ENCODE measurements at places on chromosomes 13 and 19.
A peak's percentile ranks its signal among the peaks of the same experiment; 100 is the strongest.

- no peak for DNase-seq
These were observed 166.9 kb downstream of the DLEU7 start for GRCh38 chr13:50676602-50677001.

GRCh38 chr19:16456652-16457194 lies 15.0 kb downstream of the EPS15L1 start:
- no peak for DNase-seq

DNA sequence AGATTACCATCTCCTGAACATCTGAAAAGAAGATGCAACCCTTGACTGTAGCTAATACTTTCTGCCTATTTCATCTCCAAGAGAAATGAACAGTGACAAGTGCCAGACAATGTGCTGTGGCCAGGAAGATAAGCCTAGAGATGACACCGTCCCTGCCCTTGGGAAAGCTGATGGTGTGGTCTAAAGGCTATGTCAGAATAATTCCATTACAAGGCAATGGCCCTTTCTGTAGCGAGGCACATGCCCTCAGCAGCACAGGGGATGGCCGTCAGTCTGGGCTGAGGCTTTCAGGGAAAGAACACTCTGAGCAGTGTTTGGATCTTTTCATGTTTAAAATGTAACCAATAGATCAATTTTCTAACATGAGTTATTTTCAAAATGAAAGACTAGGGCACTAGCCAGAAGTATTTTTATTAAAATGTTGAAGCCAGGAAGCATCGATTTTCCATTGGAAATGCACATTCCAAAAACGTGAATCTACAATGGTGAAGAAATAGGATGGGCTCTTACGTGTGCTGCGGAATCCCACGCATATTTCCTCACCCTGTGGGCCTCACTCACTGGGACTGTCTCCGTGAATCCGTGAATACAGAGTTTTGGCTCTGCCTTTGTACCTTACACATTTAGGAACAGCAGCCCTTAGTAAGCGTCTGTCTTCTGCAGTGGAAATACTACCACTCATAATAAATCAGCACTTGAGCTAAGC lies 22.0 kb downstream of the COL4A1 start:
- no peak for DNase-seq

GRCh38 chr19:47663435-47663910 lies 49.7 kb upstream of the EHD2 start:
- no peak for DNase-seq

- DNase-seq: no peak
These were observed 27.7 kb downstream of the MAP2K2 start for GRCh38 chr19:4096049-4096892.

DNA sequence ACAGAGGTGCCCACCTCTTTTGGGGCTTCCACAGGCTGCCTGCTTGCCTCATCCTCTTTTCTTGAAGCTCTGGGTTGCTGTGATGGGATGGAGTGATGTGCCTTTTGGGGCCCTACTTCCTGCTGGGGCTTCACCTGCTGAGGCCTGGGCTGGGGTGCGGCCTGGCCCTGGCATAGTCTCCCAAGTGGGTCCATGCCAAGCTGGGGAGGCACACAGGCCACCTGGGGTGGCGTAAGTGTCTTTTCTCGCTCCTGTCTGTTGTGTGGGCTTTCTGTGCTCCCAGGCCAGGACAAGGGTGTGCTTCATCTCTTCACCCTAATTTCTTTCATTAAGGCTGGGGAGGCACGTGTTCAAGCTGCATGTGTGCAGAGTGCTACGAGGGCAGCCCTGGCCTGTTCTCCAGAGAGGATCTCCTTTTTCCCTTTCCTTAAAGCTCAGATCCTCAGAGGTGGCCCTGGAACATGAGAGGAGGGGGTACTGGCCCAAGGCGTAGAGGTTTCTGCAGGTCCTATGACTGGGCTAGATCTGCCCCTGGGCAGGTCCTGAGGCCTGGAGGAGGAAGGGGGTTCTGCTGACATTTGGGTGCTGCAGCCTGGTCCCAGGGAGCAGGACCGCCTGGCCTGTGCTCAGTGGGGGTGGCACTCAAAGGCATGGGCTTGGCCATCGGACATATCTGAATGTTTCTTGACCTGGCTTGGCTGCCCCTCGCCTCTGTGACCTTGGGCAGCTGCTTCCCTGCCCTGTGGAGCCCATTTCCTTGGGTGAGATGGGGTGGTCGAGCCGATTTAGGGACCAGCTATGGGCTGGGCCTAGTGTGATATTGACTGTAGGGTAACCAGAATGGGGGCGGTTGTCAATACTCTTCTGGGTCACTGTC lies 23.7 kb upstream of the RNF17 start:
- DNase-seq: no peak

DNA sequence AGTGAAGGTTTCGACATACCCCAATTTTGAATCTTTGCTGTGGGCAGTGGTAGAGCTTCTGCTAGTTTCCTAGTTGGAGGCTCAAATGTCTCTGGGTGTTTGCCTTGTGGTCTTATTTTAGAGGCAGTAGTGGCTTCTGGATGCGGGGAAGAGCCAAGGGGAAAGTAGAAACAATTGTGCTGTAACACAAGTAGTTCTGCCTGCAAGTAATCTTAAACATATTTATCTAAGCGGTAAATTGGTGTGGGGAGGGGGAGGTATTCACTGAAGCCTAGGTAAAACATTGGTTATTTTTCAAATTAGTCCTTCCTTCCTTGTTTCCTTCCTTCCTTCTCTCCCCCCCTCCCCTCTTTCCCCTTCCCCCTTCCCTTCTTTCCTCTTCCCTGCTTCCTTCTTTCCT lies at the start of gene PCDH20:
TSS of gene PCDH20 (minus strand) at position 101 of the 400 bp plus-strand sequence. CDS start 691 bp downstream, outside the sequence.
- DNase-seq: no peak

DNA sequence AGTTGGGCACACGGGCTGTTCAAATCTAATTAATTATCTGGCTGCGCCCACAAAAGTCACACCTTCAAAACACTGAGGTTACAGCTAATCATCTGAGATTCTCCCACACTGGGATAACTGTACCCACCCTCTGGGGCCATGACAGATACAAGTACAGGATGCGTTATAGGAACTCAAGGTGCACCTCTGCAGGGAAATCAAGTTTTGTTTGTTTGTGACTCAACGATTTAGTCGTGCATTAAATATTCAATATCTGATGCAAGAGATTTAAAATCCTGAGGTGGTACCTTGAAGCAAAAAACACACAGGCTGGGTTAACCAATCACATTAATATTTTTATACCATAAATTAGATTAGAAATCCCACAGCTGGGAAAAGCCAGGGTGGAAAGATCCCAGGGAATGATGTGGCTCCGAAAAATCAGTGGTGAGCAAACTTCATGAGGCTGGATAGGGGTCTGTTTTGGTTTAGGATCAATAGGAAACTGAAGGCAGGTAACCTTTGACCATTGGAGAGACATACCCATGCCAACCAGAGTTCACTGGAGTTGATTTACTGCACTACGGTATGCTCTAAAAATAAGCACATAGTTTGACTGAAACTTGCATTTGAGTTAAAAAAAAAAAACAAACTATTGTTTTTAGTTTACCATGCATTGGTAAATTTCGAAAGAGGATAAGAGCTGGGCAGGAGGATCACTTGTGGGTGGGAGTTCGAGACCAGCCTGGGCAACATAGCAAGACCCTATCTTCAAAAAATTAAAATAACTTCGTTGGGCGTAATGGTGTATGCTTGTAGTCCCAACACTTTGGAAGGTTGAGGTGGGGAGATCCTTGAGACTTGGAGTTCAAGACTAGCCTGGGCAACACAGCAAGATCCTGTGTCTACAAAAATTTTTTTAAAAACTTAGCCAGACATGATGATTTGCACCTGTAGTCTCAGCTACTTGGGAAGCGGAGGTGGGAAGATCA lies 23.9 kb upstream of the CEBPG start:
- no peak for DNase-seq

DNA sequence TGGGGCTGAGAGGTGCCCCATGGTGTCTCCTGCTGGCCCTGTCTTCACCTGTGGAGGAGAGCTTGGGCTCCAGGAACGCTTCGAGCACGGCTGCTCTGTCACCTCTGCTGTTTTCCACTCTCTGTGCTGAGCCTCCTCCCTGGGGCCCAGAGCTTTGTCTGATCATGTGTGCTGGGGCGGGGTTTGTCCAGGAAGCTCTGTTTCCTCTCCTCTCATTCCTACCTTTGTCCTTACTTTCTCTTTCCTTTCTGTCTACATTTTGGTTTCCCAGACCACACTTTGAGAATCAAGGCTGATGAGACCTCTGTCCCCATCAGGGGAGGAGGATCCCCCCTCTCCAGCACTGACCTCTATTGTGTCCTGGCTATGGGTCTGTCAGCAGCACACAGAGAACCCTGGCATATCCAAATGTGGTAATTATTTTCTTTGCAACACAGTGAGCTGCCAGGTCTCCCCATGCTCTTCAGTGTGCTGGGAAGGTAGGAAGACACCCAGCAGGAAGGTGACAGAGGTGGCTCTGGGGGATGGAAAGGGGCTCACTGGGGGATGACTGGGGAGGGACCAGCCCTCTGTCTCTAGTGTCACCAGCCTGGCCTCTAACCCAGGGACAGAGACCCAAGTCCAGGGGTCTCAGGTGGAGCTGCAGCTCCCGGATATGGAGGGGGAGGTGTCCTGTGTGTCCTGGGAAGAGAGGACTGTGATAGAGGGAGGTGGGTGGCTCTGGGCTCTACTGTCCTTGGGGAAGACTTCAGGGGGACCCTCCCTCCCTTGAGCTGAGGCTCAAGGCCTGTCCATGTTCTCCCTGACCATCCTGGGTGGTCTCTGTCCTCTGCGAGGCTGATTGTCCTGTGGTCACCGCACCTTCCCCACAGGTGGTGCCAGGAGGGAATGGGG lies at the start of gene CEACAM1:
TSS of gene CEACAM1 (minus strand) at position 128 of the 894 bp plus-strand sequence. CDS start at position 21, 107 bp downstream.
- DNase-seq: peak; percentile 12

DNA sequence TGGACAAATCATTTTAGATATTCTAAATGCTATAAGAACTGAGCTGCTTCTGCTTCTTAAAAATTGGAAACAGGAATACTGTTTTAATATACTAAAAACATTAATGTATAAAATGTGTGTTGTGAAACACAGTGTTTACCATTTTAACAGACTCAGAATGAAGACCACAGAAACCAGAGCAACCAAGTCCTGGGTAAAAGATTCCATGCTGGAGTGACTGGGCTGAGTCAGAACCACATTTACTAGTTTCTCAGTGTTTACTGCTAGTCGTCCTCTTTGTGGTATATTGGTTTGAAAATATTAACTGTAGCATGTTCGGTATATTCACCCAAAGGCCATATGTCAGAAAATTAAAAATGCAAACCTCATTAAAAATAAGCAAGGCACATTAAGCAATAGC lies 31.9 kb downstream of the ANKRD10 start:
- no peak for DNase-seq

GRCh38 chr19:16442386-16443276 lies 29.1 kb downstream of the EPS15L1 start:
- DNase-seq: no peak

- DNase-seq: no peak
These were observed 128.8 kb downstream of the STK24 start for GRCh38 chr13:98447881-98448641.

DNA sequence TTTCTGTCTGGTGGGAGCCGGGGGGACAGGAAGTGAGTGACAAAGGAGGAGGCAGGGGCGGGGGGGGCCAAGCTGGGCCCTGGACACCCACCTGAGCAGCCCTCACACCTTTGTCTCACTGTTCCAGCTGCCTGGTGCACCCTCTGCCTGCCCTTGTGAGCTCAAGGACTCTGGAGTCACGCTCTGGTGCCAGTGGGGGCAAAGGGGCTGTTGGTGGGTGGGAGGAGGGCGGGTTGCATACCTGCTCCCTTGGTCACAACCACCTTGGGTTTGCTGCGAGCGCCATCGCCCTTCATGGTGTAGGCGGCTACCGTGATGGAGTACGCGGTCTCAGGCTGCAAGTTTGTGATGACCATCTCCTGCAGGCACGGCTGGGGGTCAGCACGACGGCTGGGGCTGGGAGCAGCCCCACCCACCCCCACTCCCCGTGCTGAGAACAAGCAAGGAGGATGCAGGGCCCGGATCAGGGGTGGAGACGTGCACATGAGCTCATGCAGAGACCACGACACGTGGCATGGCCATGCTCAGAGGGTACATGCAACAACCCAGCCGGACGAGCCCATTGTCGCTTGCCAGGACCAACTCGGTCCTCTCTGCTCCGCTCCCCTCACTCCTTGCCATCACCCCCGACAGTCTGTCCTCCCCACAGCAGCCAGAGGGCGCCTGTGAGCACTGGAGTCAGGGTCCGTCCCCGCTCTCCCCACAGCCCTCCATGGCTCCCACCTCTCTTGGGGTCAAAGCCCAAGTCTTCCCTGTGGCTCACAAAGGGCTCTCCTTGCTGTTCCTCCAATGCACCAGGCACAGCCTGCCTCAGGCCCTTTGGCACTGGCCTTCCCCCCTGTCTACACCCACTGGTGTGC lies 114.9 kb downstream of the PTPRS start:
- no peak for DNase-seq

- DNase-seq: no peak
These were observed 151.6 kb downstream of the FOXO1 start for GRCh38 chr13:40514802-40515201.

DNA sequence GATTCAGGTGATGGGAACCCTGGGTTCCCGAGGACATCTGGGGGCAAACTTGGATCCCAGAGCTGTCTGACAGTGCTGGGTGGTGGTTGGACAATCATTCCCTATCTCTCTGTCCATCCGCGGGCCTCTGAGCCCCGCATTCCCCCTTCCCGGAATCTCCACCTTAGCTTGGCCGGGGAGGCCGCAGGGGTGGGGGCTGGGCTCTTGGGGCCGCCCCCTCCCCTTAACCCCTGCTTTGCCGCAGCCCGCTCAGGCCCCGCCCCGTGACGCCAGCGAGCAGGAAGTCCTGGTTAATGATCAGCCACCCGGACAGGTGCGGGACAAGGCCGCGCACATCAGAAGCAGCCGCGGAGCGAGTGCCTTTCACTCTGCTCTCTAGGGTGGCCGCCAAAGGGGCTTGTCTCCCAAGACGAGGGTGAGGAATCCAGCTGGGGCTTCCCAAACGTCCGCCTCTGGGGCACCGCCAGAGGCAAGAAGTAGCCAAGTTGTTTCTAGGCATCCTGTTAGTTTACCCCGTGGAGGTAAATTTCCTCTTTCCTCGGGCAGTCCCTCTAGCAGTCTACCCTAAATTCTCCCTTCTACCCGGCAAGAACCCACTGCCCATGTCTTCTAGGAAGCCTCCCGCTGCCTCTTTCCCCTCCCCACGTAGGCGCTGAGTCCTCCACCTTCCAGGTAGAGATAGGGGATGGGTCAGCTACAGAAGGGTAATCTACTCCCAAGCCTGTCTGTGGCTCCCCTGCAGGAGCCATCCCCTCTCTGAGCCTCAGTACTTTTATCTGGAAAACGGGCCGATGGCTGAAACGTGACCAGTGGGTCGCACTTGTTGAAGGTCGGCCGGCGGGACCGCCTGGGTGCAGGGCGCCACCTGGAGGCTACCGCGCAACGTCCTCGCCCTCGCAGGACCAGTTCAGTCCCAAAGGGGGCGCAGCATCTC lies 3.0 kb downstream of the IRF2BP1 start:
- peak; percentile 76 for DNase-seq

DNA sequence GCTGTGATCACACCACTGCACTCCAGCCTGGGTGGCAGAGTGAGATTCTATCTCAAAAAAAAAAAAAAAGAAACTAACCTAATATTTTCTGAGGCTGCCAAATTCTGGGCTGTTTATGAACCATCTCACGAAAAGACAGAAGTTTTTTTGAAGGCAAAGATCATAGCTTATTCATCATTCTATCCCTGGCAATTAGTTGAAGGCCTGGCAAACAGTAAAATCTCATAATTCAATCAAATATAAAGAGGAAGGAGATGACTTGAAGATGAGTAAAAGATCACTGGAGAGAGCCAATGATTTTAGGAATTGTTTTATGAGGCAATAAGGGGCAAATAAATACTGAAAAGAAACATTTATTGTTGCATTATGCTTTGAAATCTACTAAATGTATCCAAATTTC lies 216.5 kb downstream of the DCLK1 start:
- no peak for DNase-seq
